ENCODE measurements at places on chromosomes 12 and 14.

DNA sequence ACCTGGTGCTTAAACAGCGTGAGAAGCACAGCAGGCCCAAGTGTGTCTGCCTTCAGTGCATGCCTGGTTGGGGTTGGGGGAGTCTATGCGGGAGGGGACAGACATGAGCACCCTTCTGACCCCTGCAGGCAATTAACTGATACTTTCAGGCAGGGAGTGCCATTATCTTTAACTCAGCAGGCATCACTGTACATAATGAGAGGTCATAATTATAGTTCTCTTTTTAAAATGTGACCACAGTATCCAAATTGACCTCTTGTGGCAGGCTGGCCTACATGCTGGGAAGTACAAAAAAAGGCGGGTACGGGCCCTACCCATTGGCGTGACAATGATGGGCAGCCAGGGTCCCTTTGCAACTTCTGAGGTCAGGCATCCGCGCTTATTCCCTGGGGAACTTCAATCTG is 209.1 kb downstream of the FOXN3 start:
- DNase-seq = no peak

GRCh38 chr12:78290606-78291345 is 460.1 kb downstream of the NAV3 start:
- no peak for DNase-seq

GRCh38 chr14:94946244-94946643 is 176.3 kb upstream of the GSC start:
- DNase-seq = no peak

- no peak for DNase-seq
Measured at GRCh38 chr12:7101694-7102131, 7.3 kb downstream of the C1RL start.

- no peak for DNase-seq
Measured at GRCh38 chr14:67387195-67387594, 24.8 kb downstream of the PLEK2 start.

- DNase-seq = no peak
Measured at GRCh38 chr12:104752016-104752415, 206.1 kb downstream of the SLC41A2 start.

GRCh38 chr14:31164115-31164514 is 43.5 kb downstream of the HECTD1 start:
- no peak for DNase-seq

DNA sequence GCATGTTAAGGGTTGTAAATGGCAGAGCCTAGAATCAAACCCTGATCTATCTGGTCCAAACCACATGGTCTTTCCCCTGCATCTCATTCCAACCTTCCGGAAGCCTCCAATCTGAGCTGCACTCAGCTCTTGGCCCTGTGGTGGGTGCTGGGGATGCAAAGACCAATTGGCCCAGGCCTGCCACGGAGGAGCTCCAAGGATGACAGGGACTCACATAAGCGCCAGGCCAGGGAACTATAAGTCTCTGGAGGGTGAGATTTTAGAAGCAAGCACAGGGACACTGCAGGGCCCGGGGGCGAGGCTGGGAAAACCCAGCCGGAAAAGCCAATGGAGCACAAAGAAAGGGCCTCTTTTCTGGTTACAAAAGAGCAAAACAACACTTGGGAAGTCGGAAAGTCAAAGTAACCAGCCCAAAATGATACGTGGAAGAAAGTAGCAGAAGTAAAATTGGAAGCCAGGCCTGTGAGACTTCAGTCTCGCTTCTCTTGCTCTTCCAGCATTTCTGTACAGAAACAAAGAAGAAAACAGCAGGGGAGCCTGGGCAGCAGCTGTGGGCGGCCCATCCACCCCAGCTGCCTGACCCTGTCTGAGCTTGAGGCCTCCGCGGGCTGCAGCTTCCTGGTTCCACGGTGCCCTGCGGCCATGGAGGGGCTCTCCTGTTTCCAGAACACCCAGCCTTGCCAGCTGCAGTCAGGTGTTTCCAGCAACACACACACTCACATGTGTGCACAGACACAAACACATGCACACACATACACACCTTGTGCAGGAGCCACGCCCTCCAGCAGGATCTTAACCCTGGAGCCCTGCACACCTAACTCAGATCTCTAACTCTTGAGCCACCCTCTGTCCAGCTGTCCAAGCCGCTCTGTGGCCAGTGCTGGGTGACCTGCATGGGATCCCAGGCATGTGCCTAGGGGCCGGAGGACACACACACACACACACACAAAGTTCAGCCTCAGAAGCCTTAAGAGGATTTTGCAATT is 178.2 kb downstream of the BCL11B start:
- DNase-seq = no peak

GRCh38 chr12:49088150-49088931 is 6.3 kb downstream of the DHH start:
- DNase-seq = peak; percentile 65

GRCh38 chr14:53510281-53510912 is 357.3 kb upstream of the DDHD1 start:
- DNase-seq = no peak

DNA sequence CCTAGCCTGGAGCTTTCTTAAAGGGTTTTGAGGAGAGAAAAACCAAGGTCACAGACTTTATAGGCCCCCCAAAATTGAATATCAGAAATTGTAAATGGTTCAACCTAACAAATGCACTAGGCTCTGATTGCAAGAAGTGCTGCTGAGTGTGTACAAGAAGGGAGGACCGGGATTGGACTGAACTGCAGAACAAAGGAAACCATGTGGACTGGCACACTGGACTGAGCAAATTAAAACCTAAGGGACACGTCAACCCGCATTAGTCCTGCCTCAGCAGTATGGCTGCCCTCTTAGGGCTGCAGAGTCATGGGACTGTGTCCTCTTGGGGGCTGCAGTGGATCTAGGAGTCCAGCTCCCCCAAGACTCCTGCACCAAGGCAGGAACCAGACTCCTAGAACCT is 842 bp upstream of the CISTR start:
- DNase-seq = no peak

DNA sequence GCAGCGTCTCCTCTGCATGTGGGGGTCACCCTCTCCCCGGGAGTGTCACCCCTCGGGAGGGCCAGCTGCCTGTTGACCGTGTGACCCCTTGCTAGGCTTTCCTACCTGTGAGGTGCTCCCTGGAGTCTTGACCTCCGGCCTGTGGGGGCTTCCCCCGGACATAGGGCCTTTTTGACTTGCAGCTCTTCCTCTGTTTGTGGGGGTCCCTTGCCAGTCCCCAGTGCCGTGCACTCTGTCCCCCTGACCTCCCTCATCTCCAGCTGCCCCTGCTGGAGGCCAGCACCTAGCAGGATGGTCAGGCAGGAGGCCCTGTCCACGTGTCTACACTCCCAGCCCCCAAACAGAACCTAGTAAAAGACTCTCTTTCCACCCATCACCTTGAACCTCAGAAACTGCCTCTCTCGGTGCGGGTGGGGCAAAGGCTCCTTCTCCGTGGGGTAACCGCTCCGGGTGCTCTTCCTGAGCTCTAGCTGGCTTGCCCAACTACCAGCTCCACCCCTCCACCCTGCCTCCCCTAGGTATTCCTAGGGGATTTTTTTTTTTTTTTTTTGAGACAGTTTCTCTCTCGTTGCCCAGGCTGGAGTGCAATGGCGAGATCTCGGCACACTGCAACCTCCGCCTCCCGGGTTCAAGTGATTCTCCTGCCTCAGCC is 810 bp downstream of the AACS start:
- DNase-seq = no peak

- no peak for DNase-seq
Measured at GRCh38 chr14:55297611-55298499, 26.6 kb downstream of the FBXO34 start.

DNA sequence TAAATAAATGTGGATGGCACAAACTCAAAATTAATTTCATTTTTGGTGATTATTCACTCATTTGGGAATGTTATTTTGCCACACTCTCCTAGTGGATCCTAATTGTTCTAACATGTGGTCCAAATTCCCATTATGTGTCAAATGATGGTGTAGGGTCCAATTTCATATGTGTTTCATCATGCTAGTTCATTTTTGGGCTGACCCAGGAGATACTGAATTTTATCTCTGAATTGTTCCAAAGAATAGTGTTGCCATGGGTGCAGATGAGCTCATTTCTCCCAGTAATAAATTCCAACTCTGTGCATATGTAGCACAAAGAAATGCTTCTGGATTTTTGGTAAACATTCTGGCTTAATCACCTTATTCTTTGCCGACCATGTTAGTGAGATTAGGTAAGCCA is 23.5 kb upstream of the SEL1L start:
- no peak for DNase-seq

DNA sequence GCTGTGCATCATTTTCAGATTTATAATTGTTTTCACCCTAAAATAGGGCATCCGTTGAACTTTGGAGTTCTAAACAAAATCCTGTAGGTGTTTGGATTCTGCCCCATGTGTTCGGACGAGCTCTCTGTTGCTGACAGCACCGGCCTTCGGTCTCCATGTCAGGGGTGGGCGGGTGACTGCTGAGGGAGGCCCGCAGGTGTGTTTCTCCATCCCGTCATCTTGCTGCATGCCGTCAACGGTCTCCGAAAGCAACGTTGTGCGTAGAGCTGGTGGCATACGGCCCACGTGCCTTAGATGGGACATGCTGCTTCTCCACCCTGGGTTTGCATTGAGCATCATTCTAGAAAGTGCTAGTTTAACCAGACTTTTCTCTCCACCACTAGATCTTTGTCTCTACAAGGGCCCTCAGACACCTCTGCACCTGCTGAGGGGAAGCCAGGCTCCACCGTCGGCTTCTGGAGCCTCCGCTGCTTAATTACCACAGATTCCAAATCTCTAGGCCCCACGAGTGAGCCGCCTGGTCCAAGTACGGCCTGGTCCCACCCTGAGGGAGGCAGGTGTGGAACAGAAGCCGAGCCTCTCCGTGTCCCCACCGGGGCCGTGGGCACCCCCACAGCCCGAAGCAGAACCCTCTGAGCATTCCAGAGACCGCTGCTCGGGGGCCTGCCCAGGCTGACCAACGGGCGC is 15.7 kb upstream of the AMN start:
- no peak for DNase-seq

DNA sequence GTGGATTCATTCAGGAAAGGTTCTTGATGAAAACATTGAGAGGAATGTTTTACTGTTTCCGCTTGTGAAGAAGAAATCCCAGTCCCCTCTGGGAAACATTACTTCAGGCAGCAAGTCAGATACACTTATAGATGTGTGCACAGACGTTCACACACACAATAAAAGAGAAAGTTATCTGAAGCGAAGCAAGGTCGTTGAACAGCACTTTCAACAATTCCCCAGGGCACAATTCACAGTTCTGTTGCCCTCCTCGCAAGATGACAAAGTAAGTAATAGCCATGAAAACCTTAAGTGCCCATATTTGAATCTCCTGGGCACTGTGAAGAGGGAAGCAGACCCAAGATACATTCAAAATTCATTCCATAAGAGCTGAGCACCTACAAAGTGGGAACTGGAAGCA is 156.6 kb upstream of the CAND1 start:
- DNase-seq = no peak

DNA sequence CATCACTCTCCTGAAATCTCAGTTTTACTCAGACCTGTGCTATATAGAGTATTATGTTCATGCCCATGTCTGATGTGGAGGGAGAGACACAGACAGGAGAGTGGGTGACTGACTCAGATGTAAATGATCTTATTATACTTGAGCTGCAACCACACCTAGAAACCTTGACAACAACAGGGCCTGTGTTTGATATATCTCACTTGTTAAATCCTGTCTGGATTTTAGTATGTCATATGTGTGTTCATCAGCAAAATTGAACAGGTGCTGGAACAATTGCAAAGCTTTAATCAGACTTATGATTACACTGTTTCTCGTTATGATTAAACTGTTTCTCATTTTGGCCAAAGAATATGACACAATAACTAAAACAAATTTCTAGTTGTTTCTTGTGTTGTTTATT is 37.7 kb downstream of the DIP2B start:
- DNase-seq = no peak

- no peak for DNase-seq
Measured at GRCh38 chr14:99691111-99691885, 7.2 kb downstream of the CYP46A1 start.

GRCh38 chr14:49526101-49526500 is 60.1 kb downstream of the RPS29 start:
- no peak for DNase-seq

- no peak for DNase-seq
Measured at GRCh38 chr14:79426103-79426755, 785.1 kb downstream of the DIO2 start.

DNA sequence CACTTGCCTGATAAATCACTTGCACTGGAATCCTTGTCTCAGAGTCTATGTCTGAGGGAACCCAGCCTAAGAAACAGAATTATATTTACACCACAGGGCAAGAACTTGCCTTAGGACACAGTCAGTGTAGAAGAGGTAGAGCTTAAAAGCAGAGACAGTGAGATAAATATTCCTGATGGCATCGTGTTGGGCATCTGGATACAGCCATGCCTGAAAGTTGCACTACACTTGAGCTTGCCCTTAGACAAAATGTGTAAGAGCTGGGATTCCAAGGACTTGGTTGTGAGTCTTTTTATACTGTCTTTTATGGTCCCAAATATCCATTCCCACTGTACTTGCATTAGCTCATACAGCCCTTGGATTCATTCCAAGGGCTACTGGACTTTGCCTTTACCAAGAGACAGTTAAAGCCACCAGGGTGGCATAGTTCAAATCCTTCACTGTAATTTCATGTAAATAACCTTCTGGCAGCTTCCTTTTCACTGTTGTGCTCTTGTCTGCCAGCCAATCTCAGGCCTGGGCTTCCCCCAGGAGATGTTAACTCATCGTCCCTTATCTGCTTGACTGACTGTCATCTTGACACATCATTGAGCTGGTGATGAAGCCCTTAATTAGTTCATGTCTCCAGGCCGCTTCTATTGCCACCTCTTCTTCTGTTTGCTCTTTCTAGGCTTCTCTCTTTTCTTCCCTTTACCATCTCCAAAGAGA is 577.9 kb upstream of the TBX3 start:
- DNase-seq = no peak

DNA sequence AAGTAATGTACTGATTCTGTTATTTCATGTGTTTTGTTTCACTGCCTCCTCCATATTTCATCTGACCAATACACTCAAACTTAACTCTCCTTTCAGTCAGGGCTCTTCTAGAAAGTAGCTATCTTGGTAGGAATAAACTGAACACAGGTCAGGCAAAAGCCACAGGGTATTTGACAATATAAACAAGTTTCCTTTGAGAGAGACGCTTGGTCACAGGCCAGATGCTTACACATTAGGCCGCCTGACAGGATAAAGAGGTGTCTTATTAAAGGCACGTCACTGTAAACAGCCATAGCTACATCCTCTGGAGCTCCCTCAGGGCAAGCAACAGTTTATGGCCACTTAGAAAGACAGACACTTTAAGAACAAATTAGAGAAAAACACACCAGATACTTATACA is 607.5 kb downstream of the SLC6A15 start:
- DNase-seq = no peak

- no peak for DNase-seq
Measured at GRCh38 chr12:32627976-32628375, 51.1 kb upstream of the DNM1L start.

DNA sequence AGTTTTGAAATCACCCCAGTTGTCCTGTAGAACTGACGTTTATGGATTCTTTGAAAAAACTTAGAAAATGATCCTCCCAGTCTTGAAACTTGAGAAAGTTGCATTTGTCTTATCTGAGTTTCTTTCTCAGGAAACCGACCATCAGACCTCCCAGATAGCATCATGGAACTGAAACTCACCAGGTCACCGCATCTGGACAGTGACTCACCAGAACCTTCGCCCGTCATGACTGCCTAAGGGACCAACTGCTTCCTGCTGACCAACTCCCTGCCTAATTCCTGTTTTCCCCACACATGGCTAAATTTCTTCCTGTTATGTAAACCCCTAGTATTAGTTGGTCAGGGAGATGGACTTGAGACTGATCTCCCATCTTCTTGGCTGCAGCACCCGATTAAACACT is 175.7 kb downstream of the RIMBP2 start:
- no peak for DNase-seq
